Dermis blood vessel endothelial cell (primary cell): ENCODE measurements at places on chromosomes 12 and 14.

DNA sequence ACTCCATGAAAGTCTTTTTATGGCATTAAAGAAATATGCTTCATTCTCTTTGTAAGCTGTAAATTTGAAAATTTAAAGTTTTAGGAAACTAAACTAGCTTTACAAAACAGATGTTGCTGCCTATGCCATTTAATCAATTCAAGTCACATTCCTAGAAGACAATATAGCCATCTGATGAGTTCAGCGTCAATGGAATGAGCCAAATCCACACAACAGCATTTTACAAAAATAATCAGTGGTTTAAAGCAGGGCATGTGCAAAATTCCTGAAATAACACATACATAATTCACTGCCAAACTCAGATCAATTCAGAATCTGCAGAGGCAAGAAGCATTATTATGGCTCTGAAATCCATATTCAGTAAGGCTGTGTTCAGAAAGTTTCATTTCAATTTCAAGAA is 75.6 kb downstream of the MED13L start:
- no peak for DNase-seq

- no peak for DNase-seq
Observed at GRCh38 chr12:69008520-69008919, 75.5 kb upstream of the CPM start.

DNA sequence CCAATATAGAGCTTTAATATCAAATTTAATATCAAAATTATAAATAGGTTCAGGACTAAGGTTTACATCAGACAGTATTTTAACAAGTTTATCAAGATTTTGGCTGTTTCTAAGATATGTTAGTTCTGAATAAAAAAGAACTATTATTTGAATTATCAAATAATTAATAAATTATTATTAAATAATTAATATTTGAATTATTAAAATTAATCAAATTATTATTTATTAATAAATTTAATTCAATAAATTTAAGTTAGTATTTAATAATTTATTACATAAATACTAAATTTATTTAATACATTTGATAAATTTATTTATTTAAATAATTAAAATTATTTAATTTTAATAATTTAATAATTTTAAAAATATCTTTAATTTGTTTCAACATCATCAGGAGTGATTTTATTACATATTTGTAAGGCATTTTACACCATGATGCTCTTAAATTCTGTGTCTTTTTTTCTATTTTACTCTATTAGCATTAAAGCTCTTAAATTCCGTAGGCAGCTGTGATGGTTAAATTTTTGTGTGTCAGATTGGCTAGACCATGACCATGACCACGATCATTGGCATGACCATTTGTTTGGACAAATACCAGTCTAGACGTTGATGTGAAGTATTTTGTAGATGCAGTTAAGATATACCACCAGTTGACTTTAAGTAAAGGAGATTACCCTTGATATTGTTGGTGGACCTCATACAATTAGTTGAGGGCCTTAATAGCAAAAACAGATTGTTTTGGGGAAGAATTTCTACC is 82.6 kb downstream of the BBS10 start:
- no peak for DNase-seq

- no peak for DNase-seq
Observed at GRCh38 chr12:110316861-110317260, 35.8 kb downstream of the ATP2A2 start.

GRCh38 chr14:81737938-81738337 is 204.3 kb upstream of the SEL1L start:
- DNase-seq = no peak

GRCh38 chr14:22070119-22070982 is 396.7 kb upstream of the OR4E1 start:
- DNase-seq = peak; percentile 5

DNA sequence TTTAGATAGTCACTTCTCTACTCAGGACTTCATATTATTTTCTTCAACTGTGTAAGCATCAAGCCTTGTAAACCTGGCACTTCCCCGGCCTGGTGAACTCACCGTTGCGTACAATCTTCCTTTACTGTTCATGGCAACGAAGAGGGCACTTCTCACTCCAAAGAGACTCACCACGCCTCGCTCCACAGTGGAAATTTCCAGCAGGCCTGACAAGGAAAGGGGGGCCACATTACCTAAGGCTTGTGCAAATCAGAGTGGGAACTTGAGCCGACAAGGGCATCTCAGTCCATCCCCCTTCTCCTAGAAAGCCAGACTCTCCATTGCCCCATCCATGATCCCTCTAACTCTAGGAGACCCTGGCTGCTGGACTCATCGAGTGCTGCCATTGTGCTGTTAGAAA is 1.6 kb downstream of the FGF6 start:
- no peak for DNase-seq

GRCh38 chr12:93000026-93000425 is 70.9 kb upstream of the EEA1 start:
- no peak for DNase-seq

DNA sequence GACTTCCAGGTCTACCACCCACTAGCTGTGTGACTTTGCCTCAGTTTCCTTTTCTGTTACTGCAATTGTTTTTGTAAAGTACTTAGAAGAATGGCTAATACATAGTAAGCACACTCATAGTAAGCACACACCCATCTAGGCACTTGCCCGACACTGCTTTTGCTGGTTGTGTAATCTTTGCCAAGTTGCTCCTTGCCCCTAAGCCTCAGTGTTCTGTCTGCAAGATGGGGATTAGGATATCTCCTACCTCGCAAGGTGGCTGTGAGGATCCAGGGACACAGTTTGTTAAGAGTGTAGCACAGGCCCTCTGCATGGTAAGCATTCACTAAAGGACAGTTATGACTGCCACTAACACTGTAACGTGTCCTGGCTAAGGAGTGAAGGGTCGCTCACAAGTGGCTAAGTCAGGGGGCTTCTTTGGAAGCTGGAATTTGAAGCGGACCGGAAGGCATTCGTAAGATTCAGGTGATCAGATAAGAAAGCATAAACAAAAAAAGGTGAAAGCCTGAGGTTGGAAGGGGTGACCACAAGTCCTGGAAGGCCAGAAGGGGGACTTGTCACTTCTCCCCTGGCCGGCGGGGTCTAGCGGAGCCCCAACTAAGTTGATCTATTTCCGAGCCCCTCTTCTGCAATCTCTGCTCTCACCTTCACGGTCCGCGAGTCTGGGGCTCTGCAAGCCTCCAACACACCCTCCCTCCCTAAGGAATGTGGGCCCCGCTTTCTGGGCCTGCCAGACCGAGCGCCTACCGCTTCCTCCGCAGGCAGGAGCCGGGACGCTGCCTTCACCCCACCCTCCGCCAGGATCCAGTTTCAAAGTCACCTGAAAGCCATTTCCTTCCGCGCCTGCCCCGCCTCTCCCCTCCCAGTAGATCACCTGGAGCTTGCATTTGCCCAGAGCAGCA is 1.5 kb upstream of the PLEKHG3 start:
- DNase-seq = no peak

GRCh38 chr12:57205931-57206330 is 10.7 kb upstream of the NXPH4 start:
- DNase-seq = no peak

GRCh38 chr14:59629444-59630287 is 53.1 kb upstream of the CCDC175 start:
- no peak for DNase-seq

- peak; percentile 66 for DNase-seq
Observed at GRCh38 chr14:69763761-69764510, 3.0 kb upstream of the SRSF5 start.

GRCh38 chr12:49580572-49581535 is 12.9 kb upstream of the MCRS1 start:
- DNase-seq = peak; percentile 87

GRCh38 chr12:111215881-111216280 is 153.0 kb downstream of the PHETA1 start:
- DNase-seq = no peak
